CD8-positive, alpha-beta T cell (primary cell): ENCODE measurements at places on chromosomes 4 and X.

GRCh38 chr4:129614611-129615010 lies 518.7 kb downstream of the C4orf33 start:
- DNase-seq = no peak

GRCh38 chr4:138225477-138225876 lies 16.7 kb downstream of the SLC7A11 start:
- no peak for DNase-seq

DNA sequence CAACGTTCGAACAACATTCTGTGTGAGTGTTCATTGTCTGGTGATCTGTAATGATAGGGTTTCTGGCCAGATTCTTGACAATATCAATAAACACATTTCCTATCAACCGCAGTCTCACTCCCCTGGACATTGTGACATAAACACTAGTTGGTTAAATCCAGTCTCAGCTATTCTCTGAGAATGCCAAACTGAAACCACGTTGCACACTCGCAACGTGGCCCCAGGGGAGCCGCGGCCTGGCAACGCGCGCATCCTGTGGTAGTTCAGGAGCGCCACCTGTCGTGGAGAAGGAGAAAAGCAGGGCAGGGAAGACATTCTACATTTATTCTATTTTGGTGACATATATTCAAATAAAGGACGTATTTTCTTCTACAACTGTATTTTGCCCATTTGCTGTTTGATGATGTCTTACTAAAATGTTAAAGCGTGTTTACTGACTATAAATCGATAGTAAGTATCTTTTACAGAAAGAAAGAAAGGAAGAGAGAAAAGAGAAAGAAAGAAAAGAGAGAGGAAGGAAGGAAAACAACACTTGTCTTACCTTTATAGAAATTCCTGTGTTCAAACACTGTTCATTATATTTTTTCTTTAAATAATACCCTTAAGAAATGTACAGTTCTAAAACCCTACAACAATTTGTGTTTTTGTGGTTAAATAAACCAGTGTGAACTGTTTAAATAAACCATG lies 738.3 kb upstream of the FRG1 start:
- DNase-seq = no peak

DNA sequence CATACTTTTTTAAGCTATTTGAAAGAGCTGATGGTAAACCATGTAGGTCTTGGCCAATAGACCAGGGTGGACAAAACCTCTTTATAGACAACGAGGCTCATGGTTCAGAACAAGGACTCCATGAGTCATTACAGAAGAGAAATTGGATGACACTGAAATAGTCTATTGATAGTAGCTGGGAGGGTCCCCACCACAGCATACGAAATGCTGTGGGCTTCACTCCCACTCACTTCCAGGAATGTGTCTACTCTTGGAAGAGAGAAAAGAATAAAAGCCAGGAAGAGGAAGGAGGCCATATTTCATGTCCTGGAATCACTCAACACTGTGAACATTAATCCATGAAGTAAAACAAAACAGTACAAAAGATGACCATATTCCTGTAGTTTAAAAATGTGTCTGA lies 82.3 kb upstream of the MXRA5 start:
- DNase-seq = no peak

- DNase-seq = no peak
Measured at GRCh38 chr4:17115583-17115982, 217.1 kb upstream of the LDB2 start.

DNA sequence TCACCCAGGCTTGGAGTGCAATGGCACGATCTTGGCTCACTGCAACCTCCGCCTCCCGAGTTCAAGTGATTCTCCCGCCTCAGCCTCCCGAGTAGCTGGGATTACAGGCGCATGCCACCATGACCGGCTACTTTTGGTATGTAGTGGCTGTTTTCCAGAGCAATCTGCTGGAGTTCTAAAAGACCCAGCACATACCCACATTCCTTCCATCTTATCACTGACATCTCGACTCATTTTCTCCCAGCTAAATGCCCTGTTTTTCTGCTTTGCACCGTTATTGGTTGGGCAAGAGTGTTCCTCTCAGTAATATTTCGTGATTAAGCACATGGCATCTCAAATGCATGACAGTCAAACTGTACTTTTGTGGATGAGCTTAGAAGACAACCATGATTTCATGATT lies 53.7 kb downstream of the PRKX start:
- DNase-seq = no peak

DNA sequence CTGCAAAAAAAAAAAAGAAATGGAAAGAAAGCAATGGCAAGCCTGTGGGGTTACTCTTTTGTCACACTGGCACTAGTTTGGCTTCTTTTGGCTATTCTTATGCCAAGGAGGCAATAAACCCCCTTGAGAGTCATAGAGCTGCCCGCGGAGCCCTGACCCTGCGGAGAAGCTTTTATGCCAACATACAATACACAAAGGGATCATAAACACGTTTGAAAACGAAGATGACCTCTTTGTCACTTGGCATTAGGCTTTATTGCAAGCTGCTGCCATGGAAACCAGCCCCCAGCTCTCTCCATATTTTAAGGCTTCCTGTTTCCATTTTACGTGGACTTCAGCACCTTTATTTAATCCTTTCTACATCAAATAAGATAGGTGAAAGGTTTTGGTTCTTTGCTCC lies 7.6 kb downstream of the NEUROG2 start:
- no peak for DNase-seq
